GM04503 (cell line): ENCODE measurements at places on chromosomes 1 and 21.

GRCh38 chr1:24912376-24913273, 17.5 kb downstream of the RUNX3 start:
- DNase-seq, result no peak

DNA sequence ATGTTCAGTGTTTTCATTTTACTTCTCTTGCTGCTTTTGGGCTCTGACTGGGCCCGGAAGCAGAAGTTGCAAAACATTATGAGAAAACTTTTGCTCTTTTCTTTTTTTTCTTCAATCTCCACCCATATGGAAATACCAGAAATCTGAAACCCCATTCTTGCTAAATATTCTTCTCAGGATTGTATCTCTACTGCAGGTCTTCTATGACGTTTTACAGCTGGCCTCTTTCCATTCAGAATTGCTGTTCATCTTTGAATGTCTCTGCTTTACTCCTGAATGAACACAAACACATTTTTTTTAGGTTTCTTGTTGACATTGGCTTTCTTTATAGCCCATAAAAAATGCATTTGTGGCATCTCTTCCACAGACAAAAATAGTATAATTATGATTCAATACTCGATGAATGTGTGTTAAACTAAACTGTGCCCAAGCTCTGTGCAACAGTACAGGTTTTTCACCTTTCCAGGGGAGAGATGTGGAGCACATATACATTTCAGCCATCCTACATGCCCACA, 18.8 kb downstream of the PTPRC start:
- DNase-seq, result peak; percentile 100

DNA sequence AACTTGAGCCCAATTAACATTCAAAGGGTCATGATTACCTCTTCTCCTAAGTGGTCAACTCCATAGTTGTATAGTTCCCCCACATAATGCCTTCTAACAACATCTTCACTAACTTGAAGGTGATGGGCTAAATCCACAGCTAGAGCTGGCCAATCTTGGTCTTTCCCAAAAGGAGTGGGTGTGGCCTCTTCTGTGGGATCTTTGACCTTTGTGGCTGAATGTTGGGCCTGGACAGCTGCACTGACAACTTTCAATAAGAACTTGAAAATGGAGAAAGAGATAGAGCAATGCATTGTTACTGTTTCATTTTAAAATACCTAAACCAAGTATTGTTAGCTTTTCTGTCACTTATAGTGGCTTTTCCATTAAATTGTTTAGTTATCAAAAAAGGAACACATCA, 59.2 kb downstream of the IARS2 start:
- no peak for DNase-seq

DNA sequence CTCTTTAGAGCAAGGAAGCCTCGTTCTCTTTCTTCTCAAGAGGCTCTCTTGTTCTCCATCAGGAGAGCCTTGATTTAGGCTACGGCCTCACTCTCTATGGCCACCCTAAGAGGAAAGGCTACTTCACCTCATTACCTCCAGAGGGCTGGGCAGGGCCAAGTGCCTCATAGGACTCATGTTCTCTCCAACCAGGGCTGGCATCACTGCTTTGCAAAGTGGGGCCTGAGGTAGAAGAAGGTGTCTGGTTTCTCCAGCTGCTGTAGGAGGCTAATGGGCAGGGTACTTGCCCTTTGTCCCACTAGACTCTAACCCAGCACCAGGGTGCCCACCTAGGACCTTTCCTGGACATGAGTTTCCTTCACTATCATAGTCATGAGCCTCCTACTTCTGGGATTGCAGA, 2.1 kb upstream of the ATXN7L2 start:
- DNase-seq, result no peak

DNA sequence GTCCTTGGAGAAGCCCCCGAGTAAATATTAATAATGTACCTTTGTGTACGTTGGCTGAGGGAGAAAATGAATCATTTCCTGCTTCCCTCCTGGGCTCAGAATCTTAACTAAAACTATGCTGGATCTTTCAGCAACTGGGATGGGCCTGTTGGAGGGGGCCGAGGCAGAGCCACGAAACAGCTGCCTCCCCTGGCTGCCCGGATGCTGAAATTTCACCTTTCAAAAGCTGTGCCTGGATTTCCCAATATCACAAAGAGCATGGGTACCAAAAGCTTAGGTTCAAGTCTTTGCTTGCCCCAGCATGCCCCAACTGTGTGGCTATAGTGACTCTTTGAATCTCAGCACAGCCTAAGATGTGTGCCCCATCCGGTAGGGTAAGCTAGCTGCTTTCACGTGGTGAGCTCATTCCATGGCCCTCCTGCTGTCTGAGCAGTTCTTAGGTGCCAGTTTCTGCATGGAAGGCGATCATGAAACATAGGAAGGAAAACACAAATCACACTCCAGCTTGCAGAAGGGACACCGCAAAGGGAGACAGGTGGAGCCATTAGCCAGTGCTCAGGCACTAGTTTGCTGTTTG, 473.5 kb downstream of the PTPRU start:
- no peak for DNase-seq
